T-helper 2 cell (primary cell): ENCODE measurements at places on chromosomes 16 and 17.

DNA sequence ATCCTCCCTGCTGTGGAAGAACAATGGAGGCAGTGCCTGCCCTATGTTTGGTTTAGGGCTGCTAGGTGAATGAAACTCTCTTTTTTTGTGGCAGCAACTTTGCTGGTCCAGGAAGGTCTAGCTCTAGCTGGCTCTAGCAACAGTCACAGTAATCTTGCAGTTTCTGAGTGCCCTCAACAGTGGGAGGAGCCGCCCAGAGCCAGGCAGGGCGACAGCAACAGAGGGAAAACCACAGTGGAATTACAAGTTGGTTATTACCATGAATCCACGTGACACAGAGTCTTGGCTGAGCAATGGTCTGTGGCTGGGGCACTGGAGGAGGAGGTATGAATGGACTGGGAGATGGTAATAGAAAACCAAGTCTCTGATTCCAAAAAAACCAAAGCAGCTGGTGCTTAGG, 10.3 kb downstream of the HSPB9 start:
- no peak for DNase-seq

DNA sequence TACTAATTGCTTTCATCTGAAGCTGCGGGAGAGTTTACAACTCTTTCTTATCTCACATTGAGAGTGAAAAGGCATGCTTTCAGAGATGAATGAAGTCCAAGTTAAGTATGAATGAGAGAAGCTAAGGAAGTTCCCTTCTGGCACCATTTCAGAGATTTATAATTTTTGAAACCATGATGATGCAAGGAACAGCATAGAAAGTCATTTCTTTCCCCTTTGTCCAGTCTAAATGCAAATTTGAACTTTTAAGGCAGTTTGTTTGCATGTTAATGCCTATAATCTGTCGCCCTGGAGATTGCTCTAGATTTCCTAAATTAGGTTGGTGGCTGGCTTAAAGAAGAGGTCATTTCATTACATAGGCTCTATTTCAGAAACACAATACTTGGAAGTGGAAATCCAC, 594.8 kb upstream of the GOT2 start:
- no peak for DNase-seq

GRCh38 chr17:76826330-76827068, 41.7 kb upstream of the MGAT5B start:
- DNase-seq, result no peak

DNA sequence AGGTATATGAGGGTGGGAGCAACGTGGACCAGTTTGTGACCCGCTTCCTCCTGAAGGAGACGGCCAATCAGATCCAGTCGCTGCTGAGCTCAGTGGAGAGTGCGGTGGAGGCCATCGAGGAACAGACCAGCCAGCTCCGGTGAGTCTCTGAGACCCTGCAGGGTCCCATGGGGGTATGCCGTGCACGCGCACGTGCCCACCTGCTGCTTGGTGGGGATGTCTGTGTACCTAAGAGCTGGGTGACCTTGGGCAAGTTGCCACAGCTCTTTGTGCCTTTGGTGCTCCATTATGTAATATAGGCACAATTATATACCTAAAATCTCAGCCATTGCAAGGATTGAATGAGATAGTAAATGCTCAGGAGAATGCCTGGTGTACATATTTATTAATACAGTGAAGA, 22.4 kb downstream of the NECAB2 start:
- no peak for DNase-seq

GRCh38 chr16:747978-748746, 7.4 kb upstream of the CIAO3 start:
- no peak for DNase-seq

DNA sequence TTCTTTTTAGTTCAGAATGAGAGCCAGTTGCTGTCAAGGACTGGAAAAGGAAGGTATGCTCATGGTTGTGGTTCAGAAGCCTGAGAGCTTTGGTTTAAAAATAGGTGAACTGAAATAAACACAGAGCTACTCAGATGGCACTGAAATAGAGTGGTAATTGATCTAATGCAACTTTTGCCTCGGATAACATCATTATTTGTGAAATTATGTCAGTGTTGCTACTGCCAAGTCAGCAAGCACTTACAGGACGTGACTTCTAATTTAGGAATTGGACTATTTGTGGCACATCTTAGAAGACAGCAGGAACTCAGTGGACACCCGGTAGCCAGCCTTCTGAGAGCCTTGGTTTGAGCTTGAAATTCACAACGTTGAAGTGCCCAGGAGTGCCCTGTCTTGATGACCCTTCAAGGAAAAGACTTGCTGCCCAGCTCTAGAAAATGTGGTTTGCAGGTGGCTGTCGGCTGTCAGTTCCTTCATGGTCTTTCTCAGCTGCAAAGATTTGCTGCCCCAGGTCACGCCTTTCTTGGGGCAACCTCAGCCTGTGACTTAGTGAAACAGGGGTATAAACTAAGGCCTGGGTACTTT, 42.0 kb upstream of the XYLT1 start:
- no peak for DNase-seq

- no peak for DNase-seq
Measured at GRCh38 chr17:57407287-57408070, 151.2 kb downstream of the MSI2 start.

DNA sequence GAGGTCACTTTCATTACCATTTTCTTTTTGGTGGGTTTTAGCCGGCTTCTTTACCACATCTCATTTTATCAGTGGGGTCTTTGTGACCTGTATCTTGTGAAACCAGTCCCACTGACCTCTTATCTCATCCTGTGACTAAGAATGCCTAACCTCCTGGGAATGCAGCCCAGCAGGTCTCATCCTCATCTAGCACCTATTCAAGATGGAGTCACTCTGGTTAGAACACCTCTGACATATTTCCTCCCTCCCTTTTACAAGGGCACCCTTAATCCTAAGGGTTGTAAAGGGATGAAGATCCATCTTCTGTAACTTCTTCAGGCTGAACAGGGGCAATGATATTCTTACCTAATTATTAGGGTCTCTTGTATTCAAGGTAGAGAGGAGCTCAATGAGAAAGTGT, 107.9 kb upstream of the HAS3 start:
- no peak for DNase-seq

GRCh38 chr16:69942099-69942491, 9.0 kb upstream of the CLEC18A start:
- DNase-seq, result no peak

- DNase-seq, result no peak
Measured at GRCh38 chr16:871562-872345, 71.2 kb upstream of the GNG13 start.

DNA sequence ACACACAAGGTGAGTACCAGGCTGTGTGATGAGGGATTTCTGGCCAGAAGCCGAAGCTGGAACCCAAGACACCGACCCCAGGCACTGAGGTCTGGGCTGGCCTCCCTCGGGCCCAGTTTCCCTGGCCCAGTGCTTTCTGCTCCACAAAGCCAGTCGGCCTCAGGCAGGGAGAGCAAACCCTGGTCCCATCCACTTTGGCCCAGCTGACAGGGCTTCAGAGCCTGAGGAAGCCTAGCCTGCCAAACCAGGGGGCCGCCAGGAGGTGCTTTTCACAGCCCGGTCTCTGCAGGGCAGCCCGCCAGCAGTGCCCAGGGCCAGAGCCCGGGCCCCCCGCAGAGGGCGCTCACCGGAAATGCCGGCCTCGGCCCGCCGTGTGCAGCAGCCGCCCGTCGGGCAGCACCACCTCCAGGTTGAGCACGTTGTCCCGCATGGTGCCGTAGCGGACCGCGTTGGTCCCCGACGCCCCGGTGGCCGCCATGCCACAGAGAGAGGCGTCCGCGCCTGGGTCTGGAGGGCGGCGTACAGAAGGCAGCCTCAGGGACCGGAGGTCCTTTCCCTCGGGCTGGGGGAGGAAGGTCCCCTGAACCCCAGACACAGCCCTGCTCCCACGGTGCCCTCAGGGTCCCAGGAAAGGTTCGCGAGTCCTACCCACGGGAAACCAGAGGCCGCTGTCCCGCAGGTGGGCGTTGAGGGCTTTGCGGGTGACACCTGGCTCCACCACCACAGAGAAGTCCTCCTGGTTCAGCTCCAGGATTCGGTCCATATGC, 2.2 kb downstream of the LDHD start:
- no peak for DNase-seq

- DNase-seq, result no peak
Measured at GRCh38 chr17:14854691-14855090, 410.4 kb downstream of the PMP22 start.

- no peak for DNase-seq
Measured at GRCh38 chr16:47175152-47175551, 31.4 kb upstream of the NETO2 start.

DNA sequence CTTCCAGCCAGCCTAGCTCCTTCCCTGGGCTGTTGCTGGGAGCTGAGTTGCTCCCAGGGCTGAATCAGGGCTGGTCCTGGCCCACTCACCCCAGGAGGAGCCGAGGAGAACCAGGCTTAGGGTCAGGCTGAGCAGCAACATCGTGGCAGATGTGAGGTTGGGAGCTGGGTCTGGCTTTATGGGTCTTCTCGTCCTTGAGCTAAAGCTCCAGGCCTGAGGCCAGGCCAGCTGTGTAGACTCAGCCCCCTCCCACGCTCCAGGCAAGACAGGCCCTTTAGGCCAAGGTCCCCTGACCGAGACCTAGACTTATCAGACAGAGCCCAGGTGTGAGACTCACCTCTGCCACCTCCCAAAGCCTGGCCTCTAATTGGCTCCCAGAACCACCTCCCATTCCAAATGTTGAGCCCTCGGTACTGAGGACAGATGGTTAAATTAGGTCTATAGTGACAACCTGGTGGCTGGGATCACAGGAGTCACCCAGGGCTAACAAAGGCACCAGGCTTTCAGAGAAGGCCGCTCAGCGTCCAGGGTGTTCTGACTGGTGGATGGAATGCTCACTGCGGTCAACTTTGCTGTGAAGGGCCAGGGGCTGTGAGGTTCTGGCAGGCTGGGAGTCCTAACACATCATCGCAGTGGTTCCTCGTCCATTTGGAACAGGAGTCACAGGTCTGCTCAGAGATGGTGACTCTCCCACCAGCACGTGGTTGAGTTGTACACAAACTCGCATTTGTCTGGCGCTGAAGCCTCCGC, at the start of gene CTRL:
Gene CTRL, minus strand, starts transcription at position 151 of the 750 bp plus-strand sequence. Its CDS starts 10 bp downstream, at position 141.
- DNase-seq, result no peak

DNA sequence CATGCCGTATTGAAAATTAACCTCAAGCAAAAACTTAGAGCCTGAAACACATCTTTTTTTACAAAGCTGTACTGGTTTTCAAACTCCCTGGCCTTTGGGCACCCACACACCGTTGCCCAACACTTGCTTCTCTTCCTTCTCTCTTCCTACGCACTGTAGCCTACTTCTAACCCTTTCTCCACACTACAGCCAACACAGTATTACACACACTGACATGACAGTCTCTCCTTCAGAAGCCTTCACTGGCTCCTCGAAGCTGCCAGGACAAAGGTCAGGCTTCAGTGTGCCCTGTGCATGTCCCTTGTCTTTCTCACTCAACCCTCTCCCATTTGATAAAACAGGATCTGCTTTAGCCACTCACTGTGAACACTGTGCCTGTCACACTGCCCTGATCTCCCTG, 8.0 kb downstream of the FANCA start:
- no peak for DNase-seq

DNA sequence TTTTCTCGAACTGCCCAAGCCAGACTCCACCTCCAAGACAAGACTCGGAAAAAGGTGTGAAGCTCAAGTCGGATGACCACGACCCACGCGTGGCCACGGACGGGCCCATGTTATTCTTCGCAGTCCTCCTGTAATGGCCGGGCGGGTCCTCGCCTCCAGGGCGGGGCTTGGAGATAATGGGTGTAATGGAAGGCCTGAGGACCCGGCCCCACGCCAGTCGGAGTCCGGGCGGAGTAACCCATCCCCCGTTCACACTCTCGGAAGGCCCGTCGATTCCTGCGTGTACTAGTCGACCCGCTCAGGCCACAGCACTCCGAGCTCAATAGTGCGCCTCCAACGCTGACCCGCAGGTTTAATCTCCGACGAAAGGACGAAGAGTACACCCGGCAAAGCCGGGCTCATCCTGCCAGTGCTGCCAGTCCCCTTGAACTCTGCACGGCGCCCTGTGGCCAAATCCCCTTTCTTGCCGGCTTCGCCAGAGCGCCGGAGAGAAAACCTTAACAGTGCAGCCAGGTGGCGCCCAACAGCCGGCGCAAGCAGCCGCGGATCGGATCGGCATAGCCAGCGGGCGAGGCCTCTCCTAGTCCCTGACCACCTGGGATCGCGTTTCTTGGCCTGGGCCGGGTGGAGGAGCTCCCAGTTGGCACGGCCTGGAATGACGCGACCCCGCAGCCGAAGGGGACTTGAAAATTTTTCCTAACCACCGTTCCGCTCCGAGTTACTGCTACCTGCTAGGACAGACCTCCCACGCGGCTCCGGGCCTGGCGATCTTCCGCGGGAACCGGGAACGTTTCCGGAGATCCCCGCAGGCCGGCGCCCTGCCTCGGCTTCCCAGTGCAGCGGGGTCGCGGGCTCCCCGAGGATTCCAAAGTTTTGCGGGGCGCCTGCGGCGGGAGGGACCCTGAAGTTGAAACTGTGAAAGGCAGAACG, 762.0 kb downstream of the KCNJ18 start:
- no peak for DNase-seq

DNA sequence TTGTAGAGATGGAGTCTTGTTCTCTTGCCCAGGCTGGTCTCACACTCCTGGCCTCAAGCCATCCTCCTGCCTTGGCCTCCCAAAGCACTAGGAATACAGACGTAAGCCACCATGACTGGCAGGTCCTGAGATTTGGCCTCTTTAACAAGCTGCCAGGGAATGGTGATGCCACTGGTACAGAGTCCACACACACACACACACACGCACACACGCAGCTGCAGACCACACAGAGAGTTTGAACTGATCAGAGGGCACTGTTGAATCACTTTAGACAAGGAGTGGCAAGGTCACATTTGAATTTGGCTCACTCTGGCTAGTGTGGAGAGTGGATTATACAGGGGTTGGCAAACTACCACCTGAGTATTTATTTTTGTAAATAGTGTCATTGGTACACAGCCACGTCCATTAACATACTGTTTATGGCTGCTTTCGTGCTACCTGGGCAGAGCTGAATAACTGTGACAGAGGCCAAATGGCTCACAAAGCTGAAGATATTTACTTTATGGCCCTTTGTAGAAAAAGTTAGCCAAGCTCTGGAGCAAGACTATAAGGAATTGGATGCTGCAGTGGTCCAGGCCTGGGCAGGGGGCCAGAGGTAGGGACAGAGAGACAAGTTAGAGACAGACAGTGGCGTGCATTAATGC, 9.9 kb downstream of the ITPRIPL2 start:
- DNase-seq, result no peak

DNA sequence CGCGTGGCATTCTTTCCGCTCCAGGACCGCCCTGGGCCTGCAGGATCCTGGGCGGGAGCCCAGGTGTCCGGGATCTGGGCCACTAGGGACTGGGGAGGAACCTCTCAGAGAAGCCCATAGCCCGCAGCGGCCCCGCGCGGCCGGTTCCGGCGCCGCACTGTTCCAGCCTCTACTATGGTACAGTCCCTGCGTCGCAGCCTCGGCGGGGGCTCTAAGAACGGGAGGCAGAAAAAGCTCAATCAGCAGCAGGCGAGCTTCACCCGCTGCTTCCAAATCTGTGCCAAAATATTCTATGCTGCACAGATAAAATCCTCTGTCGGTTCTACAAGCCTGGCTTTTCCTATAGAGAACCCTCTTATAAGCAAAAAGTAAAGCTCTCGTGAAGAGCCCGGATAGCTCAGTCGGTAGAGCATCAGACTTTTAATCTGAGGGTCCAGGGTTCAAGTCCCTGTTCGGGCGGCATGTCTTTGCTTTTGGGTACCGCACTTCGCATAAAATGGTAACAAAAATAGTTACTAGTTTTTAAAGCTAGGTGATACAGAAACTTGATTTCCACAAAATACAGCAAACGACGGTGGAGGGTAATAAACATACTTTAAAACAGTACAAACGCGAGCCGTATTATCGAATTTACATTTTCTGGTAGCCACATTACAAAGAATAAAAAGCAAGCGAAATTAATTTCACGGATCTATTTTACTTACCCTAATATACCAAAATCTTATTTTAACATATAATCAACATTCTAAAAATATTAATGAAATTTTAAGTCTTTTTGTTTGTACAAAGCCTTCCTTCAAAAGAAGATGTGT, 661 bp upstream of the ALOXE3 start:
- peak; percentile 77 for DNase-seq
